ENCODE measurements at places on chromosomes 6 and 20.
A peak's percentile ranks its signal among the peaks of the same experiment; 100 is the strongest.

GRCh38 chr6:40937491-40937890, 101.5 kb downstream of the UNC5CL start:
- no peak for DNase-seq

- no peak for DNase-seq
Measured at GRCh38 chr6:324116-324728, 31.9 kb downstream of the DUSP22 start.

GRCh38 chr6:108524528-108525248, 36.0 kb upstream of the FOXO3 start:
- no peak for DNase-seq

GRCh38 chr6:163339466-163339865, 75.1 kb upstream of the QKI start:
- DNase-seq = no peak

DNA sequence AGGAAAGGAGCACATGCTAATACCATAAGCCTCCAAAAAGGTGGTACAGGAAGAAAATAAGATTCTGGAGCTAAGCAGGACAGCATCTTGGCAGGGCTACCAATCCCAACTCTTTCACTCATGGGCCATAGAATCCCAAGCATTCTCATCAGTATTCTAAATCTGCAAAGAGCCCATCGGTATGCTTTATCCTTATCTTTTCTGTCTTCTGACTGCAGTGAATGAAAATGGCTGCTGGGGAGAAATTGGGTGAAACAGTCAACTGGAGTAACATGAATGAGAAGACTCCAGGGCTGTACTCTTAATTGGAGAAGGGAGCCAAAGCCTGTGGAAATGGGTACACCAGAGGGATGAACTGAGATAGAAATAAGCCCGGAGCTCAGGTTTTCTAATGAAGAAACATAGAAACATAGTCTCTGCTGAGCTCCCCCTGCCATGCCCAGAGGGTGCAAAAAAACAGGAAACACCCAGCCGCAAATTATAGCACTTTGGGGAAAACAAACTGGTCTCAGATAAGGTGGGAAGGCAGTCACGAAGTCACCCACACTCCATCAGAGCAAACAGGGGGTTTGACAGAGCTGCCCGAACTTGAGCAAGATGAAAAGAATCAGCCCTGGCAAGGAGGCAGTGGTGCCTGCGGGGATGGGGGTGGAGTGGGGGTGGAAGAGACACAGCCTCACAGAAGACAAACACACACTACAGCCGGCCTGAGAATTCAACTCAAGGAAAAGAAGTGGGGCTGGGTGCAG, 35.4 kb upstream of the E2F3 start:
- DNase-seq = no peak

DNA sequence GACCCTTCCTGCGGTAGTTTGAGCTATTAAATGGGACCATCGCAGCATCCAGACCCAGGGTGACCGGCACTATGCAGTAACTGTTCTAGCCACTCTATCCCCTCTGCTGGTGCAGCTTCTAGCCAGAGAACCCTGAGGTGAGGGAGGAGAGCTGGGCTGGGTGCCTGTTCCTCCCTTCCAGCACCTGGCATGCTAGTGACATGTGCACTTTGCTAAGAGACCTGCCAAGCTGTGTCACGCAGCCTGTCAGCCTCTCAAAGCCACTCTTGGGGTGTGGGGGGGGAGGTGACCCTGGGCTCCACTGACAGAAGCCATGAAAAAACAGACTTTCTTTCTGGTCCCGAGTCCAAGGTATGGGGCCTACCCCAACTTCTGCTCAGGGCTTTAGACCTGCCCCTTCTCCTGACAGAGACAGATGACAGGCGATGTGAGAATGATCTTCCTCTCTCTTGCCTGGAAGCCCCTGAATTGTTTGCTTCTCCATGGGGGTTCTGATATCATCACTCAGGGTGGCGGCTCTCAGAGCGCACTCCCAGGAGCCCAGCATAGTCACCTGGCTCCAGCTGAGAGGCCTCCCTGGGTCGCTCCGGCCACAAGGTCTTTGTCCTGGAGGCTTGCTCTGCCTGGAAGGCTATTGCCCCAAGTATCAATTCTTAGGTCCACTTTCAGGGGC, 47.2 kb upstream of the MLN start:
- DNase-seq = no peak

DNA sequence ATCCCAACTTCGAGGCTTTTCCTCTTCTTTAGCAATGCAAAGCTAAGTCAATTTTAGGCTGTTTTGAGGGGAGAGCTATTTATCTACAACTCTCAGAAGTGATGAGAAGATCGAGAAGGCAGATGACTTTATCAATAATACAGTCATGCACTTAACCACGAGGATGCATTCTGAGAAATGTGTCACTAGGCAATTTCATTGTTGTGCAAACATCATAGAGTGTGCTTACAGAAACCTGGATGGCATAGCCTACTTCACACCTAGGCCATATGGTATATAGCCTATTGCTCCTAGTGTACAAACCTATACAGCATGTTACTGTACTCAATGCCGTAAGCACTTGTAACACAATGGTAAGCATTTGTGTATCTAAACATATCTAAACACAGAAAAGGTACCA, 66.6 kb downstream of the PRND start:
- DNase-seq = no peak

DNA sequence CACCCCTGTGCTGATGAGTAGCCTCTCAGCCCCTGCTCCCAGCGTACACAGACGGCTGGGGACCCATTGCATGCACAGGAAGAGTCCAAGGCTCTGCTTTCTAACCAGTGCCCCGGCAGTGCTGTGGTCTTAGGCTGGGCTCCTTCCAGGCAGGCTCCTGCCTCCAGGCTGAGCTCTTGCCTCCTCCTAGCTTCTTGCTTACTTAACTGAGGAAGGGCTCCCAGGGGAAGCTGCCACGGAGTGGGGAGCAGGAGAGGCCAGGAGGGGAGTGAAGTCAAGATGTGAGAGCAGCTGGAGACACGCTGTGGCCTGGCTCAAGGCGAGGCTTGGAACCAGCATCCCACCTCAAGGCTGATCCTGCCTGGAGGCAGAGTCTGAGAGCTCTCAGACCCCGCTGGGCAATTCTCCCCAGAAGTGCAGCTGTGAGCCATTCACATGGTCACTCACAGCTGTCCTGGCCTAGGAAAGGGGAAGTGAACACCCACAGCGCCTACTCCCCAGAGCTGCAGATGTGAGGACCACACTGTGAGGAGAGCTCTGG, 141.0 kb downstream of the TBXT start:
- no peak for DNase-seq

- DNase-seq = no peak
Measured at GRCh38 chr20:18009116-18009515, 40.3 kb downstream of the MGME1 start.

DNA sequence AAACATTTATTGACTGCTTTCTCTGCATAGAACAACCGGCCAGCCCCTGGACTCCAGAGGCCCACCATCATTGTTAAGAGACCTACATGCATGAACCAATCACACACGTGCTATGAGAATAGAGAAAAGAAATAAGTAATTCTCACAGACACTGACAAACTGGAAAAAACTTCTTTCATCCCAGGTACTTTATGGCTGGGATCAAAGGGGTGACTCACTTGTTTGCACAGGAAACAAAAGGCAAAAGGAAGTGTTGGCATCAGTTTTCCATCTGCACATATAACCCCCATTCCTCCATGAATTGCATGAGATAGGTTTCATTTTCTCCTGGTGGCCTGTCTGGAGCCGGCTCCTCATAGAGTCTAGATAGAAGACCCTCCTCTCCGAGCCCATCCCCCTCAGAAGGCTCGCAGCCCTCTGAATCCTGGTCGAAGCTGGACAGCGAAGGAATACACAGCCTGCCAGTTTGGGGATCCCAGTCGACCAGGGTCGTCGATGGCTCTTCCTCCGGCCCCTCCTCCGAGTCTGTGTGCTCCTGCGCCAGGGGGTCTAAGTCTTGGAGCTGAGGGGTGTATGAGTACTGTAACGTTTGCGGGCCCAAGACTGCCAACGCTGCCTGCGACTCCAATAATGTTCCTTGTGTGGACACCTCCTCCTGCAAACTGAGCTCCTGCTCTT, 43.3 kb downstream of the IL20RA start:
- DNase-seq = no peak

DNA sequence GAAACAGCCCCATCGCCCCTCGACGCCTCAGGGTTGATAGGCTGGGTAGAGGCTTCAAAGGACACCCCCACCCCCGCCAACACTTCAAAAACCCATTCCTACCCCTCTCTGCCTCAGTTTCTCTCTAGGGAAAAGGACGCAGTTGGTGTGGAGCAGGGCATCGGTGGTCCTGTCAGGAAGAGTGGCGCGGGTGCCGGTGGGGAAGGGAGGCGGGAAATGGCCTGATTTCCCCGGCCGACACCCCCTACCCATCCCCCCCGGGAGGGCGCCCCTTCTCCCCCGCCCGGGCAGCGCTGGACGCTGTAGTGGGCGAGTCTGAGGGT, 367 bp downstream of the NRSN2 start:
- DNase-seq = no peak

DNA sequence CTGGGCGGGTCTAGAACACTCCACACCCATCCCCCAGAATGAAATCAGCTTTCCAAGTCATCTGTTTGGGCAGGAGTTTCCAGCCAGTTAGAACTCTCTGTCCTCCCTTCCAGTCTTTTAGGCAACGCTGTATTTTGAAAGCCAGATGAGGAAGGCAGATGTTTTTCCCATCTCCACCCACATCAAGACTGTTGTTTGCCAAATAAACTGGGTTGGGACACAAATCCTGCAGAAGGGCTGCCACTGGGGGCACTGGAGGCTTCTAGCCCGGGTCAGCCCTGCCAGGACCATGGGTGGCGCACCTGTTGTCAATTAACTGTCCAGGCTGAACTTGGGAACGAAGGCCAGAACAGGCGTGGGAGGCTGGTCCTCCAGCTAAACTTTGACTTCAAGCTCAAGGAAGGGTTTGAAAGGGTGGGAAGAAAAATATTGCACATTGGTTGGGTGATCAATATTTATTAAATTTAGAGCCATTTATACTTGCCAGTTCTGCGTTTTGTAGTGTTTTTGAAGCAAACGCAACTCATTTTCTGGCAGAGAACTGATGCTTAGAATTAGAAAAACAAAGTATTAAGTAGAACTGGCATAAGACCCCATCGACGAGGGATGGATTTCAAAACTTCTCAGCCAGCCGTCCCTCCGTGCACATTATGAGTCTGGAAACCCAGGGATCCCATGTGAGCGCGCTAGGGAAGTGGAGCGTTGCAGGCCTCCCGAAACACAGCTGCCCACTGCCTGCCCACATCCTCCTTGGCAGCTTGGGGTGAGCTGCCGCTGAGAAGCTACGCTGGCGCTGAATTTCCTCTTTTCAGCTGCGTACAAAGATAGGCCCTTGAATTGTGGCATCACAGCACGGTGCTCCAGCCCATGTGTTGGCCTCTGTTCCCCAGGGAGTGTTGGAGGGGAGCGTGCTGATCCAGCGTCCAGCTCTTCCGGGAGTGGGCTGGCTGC, 297.4 kb downstream of the QKI start:
- peak; percentile 66 for DNase-seq

- DNase-seq = no peak
Measured at GRCh38 chr6:154705471-154706113, 27.6 kb upstream of the SCAF8 start.

- no peak for DNase-seq
Measured at GRCh38 chr20:62316331-62317166, 13.8 kb downstream of the ADRM1 start.

- DNase-seq = no peak
Measured at GRCh38 chr6:132964868-132965382, 150.6 kb downstream of the RPS12 start.

- DNase-seq = no peak
Measured at GRCh38 chr6:149890629-149891045, 7.3 kb downstream of the RAET1E start.

DNA sequence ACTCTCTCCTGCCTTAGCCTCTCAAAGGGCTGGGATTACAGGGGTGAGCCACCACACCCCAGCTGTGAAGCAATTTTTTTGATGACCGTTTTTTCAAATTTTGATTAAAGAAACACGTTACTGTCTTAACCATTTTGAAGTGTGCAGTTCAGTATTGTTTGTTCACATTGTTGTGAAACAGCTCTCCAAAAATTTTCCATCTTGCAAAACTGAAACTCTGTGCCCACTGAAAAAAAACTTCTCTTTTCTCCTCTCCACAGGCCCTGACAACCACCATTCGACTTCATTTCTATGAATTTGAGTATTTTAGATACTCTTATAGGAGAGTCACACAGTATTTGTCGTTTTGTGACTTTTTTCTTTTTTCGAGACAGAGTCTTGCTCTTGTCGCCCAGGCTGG, 53.9 kb downstream of the ECT2L start:
- DNase-seq = no peak

GRCh38 chr6:159969921-159970320, 1.0 kb downstream of the IGF2R start:
- no peak for DNase-seq

DNA sequence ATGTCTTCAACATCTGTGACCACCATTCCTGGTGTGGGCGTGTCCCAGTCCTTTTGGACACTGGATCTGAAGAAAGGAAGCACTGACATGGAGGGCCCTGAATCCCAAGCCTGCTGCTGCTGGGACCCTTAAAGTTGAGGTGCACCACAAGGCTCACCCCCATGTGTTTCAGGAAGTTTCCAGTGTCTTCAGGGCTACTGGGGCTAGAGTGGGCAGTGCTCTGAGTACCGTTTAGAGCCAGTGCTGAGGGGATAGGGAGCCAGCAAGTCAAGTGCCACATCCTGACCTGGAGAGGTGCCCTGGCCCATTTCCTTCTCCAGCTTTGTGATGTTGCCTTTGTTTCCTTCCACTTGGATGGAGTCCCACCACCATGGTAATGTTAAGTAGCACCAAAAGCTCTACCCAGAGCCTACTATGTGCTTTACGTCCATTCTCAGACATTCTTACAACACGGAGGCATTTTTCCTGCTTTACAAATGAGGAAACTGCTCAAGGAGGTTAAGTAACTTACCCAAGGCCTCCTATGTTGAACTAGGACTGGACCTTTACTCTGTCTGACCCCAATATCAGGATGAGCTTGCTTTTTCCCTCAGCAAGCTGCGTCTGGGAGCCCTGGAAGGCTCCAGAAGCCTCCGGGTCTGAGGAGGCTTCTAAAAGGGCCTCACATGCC, 552 bp upstream of the DEF6 start:
- no peak for DNase-seq

GRCh38 chr6:29730575-29731126, 7.4 kb downstream of the HLA-F start:
- no peak for DNase-seq

GRCh38 chr6:48765352-48765961, 654.5 kb upstream of the PTCHD4 start:
- no peak for DNase-seq

- no peak for DNase-seq
Measured at GRCh38 chr20:50874111-50874757, 57.0 kb downstream of the ADNP start.

- no peak for DNase-seq
Measured at GRCh38 chr20:6580486-6580885, 187.0 kb upstream of the BMP2 start.

- DNase-seq = no peak
Measured at GRCh38 chr20:46087161-46087560, 2.6 kb downstream of the NCOA5 start.

GRCh38 chr20:62603907-62604785, 38.2 kb upstream of the SLCO4A1 start:
- no peak for DNase-seq
